ENCODE measurements at places on chromosomes 1 and 21.

- no peak for DNase-seq
Observed at GRCh38 chr1:174491606-174492005, 43.8 kb downstream of the GPR52 start.

GRCh38 chr1:9589719-9590157 is 1.0 kb downstream of the TMEM201 start:
- DNase-seq, result no peak

- no peak for DNase-seq
Observed at GRCh38 chr21:29335720-29336119, 37.0 kb downstream of the BACH1 start.

DNA sequence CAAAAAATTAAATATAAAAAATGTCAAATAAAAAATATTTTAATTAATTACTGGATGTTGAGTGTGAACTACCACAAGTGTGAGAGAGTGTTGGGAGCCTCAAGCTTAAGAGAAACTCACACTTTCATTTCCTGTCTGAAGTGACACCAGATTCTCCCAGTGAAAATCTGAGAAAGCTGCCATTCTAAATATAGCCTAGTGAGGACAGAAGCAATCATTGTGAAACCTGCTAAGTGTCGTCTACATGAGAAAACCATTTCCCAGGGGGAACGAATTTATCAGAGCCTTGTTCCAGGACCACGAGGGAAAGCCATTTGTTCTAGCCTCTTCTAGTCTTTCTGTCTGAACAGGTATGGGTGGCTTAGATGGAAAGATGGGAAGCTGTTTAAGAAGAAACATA is 329.3 kb upstream of the PRMT6 start:
- no peak for DNase-seq

GRCh38 chr1:115330480-115331013 is 7.5 kb downstream of the NGF start:
- no peak for DNase-seq

DNA sequence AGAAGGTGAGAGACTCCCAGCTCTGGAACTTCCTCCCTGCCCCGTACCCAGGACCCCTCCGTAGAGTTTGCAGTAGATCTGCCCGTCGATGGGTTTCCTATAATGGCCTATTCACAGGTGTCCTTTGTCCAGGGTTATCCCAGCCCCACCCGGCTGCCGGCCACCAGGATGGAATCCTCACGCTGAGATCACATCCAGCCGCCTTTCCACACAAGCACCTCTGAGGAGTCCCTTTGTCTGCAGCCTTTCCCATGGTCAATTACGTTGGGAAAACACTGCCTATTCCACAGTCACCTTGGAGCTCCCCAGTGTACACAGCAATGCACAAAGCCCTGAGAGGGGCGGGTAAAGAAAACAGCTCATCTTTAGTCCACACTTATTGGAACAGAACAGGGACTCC is 190.0 kb upstream of the EDN2 start:
- no peak for DNase-seq

- no peak for DNase-seq
Observed at GRCh38 chr1:193083365-193084088, 21.7 kb downstream of the GLRX2 start.

- no peak for DNase-seq
Observed at GRCh38 chr1:233233508-233234040, 62.0 kb downstream of the PCNX2 start.

DNA sequence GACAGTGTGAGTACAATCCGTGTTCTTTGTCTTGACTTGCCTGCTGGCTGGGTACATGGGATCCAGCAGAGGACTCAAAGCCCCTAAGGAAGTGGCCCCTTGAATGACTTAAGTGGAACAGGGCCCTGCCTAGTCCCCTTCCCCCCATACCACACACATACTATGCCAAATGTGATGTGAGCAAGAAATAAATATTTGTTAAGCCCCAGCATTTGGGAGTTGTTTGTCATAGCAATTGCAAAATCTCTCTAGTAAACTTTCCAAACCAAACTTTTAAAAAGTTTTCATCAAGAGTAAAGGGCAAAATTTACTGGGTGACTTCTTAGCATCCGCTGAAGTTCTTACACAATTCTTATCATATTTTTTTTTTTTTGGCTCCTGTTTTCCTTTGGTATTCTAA is 32.5 kb upstream of the CACHD1 start:
- no peak for DNase-seq

- no peak for DNase-seq
Observed at GRCh38 chr1:48405940-48406339, 66.1 kb downstream of the SPATA6 start.

DNA sequence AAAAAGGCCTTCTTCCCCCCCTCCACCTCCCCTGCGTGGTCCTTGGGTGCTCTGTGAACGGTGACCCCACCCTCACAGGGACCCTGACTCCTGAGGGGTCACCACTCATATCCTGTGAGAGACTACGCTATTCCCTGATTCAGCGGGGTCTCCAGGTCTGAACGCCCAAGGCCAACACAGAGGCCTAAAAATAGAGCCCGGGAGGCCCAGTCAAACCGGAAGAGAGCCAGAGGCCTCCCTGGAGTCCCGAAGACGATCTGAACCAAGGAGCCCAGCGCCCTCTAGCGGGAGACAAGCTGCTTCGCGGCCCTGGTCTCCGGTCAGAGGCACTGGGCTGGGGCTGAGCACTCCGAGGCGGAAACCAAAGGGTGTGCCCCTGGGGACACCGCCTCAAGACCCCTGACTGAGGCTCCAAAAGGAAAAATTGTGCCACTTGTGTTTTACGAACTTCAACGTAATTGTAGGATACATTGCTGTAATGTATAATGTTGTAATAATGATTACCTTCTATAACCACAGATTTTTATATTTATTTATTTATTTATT is 42.4 kb upstream of the PSEN2 start:
- DNase-seq, result peak; percentile 97

- no peak for DNase-seq
Observed at GRCh38 chr1:112675728-112676381, 1.4 kb downstream of the MOV10 start.

DNA sequence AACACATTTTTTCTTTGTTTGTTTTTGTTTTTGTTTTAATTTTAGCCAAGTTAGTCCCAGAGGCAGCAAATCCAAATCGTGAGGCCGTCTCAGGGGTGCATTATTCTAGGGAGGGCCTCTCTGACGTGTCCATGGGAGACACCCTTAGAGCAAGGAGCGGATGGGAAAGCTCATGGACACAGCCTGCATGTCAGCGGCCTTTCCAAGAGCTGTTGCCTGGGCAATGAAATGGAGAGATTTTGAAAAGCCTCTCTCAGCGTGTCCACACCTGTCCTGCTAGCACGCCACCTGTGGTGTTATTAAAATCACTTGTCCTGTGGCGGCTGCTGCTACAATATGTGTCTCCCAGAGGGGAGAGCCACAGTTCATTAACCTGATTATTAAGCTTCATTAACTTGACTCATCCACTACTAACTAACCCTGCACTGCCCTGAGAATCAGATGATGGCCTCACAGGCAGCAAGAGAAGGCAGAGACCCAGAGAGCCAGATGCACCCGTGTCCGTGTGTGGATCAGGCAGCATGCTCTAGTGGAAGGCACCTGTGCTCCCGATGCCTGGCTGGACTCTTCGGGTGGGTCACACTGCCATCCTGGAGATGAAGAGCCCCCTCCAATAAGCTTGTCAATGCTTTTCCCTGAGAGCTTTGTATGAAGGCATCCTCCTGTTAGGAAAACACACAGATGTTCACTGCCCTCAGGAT is 133.3 kb downstream of the PGBD5 start:
- DNase-seq, result no peak

GRCh38 chr1:21848524-21849174 is 36.6 kb downstream of the LDLRAD2 start:
- DNase-seq, result no peak

DNA sequence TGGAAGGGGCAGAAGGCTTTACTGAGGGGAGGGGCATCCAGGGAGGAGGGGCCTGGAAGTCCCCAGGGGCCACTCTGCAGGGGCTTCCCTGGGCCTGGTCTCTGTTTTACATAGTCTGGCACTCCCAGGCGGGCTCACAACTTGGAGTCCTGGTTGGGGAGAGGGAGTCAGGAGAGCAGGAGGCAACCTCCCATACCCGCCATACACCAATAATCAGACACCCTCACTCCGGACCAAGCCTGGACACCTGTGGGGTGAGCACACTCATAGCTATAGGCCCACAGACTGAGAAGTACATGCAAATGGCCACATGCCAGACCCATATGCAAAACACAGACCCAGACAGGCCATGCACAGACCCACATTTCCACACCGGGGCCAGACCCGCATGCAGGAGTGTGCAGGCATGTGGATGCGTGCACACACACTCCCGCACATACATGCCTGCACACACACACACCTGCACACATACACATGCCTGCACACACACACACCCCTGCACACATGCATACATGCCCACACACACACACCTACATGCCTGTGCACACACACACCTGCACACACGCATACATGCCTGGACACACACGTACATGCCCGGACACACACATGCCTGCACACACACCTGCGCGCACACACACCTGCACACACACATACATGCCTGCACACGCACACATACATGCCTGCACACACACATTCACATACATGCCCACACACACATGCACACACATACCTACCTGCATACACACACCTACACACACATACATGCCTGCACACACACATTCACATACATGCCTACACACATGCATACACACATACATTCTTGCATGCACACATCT is 89.5 kb upstream of the RUNX3 start:
- DNase-seq, result no peak

DNA sequence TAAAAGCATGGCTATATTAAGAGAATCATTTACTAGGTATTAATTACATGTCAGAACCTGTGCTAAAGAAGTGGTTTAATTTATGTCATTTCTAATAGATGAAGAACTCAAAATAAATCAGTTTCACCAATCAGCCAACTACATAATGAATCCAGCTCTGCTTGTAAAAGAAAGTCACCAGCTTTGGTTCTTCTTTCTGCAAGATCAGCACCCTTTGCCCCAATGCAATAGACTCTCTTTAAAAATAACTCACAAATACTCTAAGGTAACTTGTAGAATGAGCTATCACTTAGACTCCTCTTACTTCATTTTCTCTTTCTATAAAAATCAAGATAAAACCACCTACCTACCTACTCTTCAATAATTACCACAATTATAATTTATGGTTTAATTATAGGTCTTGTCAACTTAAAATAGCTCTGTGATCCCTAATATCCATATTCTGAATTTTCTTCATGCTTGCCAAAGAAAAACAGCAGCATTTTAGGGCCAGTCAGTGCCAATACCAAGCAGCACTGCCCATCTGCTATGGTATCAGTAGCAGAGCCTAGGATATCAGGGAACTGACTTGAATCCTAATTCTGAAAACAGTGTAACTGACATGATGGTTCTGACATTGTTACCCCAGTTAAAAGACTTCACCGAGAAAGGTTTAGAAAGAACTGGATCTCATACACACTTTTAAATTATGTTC is 11.3 kb downstream of the SLC19A2 start:
- no peak for DNase-seq

DNA sequence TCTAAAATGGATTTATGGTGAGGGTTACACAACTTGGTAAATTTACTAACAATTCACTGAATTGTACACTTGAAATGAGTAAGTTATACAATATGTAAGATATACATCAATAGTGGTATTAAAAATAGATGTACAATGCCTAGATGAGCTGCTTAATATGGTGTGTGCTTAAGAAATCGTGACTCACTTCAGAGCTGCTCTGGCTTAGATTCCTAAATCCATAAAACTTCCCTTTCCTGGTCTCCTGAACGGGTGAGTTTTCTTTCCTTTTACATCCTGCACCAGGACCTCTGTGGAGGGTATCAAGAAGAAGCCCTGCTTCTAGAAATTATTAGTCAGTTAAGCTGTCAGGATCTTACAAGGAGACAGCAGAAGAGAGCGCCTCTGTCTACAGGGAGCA is 30.4 kb downstream of the H3-3A start:
- no peak for DNase-seq

- DNase-seq, result no peak
Observed at GRCh38 chr21:14589855-14590563, 43.9 kb upstream of the SAMSN1 start.

DNA sequence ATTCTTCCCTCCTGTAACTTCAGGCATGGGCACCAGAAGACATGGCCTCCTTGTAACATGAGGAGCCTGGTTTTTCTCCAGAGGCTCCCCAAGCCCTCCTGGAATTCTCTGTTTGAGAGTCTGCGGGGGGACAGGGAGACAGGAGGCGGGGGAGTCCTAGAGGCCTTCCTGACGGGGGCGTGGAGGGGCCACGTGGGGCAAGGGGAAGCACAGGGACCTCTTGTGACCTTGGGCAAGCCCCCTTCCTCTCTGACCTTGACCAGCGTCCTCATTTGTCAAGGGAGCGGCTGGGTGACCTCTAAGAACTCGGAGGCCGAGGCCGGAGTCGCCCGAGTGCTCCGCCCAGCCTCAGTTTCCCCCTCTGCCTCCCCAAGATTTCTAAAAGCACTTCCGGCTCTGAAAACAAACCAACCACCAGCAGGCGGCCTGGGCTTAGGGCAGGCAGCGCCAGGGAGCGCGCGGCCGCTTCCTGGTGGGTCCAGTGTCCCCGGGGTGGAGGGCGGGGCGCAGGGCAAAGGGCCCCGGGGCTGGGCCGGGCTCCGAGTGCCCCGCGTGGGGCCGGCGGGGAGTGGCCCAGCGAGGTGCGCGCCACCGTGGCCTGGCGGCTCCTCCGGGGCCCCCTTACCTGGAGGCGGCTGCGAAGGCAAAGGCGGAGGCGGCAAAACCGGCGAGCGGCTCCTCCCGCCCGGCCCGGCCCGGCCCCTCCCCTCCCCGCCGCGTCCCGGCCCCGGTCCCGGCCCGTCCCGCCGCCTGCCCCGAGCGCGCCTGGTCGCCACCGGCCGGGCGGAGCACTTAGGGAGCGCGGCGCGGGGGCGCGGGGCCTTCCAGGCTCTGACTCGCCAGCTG is at the start of gene TMCO4:
Gene TMCO4, minus strand, starts transcription at position 687 of the 846 bp plus-strand sequence. CDS start 19,158 bp downstream, outside the sequence.
- DNase-seq, result peak; percentile 40

GRCh38 chr1:225572422-225572821 is 80.5 kb downstream of the ENAH start:
- no peak for DNase-seq

- no peak for DNase-seq
Observed at GRCh38 chr1:6180707-6181311, 688 bp upstream of the CHD5 start.

GRCh38 chr1:6489383-6489765 is 2.1 kb downstream of the PLEKHG5 start:
- DNase-seq, result no peak

- DNase-seq, result no peak
Observed at GRCh38 chr1:72483846-72484357, 201.6 kb upstream of the NEGR1 start.

- no peak for DNase-seq
Observed at GRCh38 chr1:46173361-46173856, 1.5 kb upstream of the TSPAN1 start.

GRCh38 chr1:207644852-207645634 is at the start of gene CR1L:
Gene CR1L, plus strand, starts transcription at chr1:207645133. Its CDS starts 101 bp downstream, at chr1:207645234.
- peak; percentile 63 for DNase-seq

DNA sequence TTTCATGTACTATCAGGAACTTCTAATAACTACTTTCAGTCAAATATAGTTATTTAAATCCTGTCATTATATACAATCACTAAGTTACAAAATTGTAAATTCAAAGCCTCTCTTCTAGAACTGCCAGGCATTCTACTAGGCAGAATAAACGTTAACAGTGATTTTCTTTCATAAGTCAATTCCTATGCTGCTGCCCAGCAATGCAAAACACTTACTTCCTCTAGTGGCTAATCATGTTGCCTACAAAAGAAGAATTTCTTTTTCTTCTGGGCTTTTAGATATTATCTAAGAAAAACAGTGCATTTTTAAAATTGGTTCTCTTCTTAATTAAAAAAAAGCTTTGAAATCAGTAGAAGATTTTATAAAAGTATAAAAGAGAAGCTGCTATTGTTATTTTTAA is 509.8 kb upstream of the ADAMTS5 start:
- DNase-seq, result no peak
